Panc1 (cell line): ENCODE measurements at places on chromosomes 6 and 20. TPM values are rescaled to one million over a fixed set of nuclear protein-coding genes. Genes with fewer than 3 reads are reported as not detected.

The WFDC10B gene
- not detected for total RNA-seq

The KIAA0408 gene
- total RNA-seq = 0.90 TPM

The HLA-DQA1 gene
- 0.39 TPM for total RNA-seq

The LY6G6F gene
- total RNA-seq = not detected
